MM.1S (cell line): ENCODE measurements at places on chromosomes 6 and 20.

- no peak for DNase-seq
These were observed 142.8 kb upstream of the PHACTR3 start for GRCh38 chr20:59461526-59461925.

DNA sequence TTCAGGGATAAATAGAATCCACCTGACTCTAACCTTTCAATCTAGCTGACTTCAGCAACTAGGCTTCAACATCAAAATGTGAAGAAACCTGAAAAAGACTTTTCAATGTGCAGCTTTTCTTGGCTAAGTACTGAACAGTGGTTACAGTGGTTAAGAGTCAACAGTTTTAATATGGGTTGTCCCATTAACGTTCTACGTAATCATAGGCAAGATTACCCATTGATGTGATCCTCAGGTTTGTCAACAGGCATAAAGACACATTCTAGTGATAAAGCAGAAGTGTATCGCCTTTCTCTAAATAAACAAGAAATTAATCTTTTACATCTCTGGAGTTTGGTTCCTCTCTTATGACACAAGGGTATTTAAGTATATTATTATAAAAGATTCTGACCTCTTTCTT is 154.1 kb upstream of the RUNX2 start:
- DNase-seq: no peak

GRCh38 chr20:821731-822065 is 11.8 kb upstream of the FAM110A start:
- no peak for DNase-seq

- DNase-seq: no peak
These were observed 141.6 kb upstream of the SHLD1 start for GRCh38 chr20:5608442-5609161.

- DNase-seq: no peak
These were observed 220.3 kb upstream of the THEMIS start for GRCh38 chr6:128121190-128121589.

- peak; percentile 72 for DNase-seq
These were observed 132.8 kb downstream of the CDK19 start for GRCh38 chr6:110682460-110682853.

- DNase-seq: no peak
These were observed 38.8 kb downstream of the ATG5 start for GRCh38 chr6:106286746-106287145.

- no peak for DNase-seq
These were observed 1.8 kb downstream of the RIPOR2 start for GRCh38 chr6:24933868-24934401.

DNA sequence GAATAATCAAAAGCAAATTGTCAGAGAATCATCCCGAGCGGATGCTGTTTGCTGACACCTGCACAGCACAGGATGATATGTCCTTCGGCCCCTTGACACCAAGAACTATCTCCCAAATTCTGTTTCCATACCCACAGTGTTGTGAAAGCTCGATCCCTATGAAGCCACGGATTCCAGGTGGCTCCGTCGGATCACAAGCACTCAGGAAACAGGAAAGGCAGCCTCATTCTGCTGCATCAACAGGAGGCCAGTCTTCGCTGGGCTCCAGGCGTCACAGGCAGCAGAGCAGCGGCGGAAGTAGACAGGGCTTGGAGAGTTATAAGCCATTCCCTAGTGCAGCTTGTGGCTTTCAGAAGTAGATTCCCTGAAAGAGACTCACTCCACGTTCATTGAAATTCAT is 342.3 kb downstream of the C6orf118 start:
- no peak for DNase-seq

GRCh38 chr6:26526928-26527327 is 11.2 kb upstream of the HMGN4 start:
- no peak for DNase-seq

- DNase-seq: no peak
These were observed 573.3 kb downstream of the PKHD1 start for GRCh38 chr6:51513891-51514747.

DNA sequence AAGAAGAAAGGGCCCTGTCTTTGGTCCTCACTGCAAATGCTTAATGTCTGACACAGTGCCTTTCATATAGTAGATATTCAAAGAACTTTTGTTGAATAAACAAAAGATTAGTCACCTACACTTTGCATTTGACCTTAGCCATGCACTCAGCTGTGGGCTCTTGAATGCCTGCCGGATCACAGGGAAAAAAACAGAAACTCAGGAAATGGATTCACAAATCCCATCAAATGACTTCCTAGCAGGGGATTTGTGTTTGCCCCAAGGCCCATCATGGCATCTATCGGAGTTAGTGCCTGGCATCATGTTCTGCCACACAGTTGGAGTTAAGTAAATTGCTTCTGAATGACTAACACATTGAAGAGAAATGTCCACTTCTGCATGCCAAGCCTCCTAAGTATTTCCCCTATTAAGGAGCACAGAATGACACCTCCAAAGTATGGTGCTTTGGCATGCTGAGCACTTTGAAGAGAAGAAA is 72.3 kb upstream of the DST start:
- DNase-seq: no peak

GRCh38 chr6:137291441-137291840 is 72.3 kb upstream of the IFNGR1 start:
- DNase-seq: no peak

- DNase-seq: no peak
These were observed 937.4 kb upstream of the GJE1 start for GRCh38 chr6:141195251-141195832.

GRCh38 chr20:56859801-56860261 is 230.7 kb downstream of the TFAP2C start:
- no peak for DNase-seq

- no peak for DNase-seq
These were observed 57.6 kb downstream of the SLC22A2 start for GRCh38 chr6:160201061-160201460.

DNA sequence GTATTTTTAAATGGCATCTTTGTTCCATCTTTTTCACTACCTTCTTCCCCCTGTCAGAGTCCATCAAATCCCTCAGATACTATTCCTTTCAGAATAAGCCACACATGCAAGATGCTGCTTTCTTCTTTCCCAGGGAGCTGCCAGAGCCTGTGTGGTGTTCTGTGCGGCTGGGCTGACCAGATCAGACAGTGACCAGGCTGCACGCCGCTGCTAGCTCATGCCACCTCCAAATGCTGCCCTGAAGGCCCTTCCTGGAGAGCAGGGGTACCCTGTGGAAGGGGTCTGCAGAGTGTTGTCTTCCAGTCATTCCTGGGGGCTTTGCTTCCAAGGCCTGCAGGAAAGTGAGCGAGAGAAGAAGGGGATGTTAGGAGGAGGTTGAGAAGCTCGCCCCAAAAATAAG is 179.1 kb upstream of the SUPT3H start:
- DNase-seq: no peak

DNA sequence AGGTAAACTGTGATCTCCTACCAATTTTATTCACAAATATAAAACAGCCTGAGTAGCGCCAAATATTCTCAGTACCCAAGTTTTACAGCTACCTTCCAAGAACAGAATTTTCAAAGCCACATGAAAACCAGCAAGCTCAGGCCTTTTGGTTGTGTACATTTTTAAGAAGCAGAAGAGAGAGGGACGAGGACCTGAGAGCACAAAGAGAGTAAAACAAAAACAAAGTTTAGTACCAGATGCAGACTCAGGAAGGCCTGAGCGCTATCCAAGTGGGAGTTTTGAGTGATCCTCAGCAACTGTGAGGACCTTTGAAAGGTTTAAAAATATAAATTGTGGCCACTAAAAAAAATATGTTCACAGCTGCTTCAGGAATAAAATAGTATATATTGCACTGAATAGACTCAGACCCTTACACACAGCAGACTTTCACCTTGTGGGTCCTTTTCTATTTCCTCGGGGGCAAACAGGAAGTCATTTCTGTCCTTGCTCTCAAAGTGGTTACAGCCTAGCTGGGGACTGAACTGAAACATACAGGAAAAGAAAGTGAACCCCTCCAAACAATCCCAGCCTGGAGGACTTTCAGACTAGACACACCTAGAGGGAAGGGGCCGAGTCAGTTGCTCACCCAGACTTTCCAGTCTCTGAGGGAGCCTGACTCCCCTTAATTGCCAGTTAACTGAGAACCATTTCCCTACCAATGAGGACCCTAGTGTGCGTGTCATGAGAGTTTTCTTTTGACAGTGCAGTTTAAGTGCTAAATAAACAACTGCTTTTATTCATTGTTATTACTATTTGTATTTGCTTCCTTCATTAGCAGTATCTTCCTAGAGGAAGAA is 48.5 kb upstream of the NT5E start:
- DNase-seq: no peak

DNA sequence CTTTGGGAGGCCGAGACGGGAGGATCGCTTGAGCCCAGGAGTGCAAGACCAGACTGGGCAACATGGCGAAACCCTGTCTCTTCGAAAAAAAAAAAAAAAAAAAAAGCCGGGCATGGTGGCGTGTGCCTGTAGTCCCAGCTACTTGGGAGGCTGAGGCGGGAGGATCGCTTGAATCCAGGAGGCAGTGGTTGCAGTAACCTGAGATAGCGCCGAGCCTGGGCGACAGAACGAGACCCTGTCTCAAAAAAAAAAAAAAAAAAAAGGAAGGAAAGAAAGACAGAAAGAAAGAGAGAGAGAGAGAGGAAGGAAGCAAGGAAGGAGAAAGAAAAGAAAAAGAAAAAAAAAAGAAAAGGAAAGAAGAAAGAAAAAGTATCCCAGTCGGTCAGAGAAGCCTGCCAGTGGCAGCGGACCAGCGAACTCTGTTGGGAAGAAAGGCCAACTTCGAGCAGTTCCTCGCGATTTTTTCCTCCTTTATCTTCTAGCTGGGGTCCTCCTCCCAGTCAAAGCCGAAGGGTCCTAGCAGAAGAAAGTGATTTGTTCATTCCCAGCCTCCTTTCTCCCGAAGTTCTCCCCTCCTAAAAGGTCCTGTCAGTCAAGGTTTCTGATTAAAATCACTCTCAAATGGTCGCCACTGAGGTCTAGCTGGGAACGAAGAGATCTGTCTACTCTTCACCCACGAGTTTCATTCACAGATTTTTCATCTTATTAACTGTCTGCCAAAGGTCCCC is 2.4 kb upstream of the SYCP2L start:
- no peak for DNase-seq

DNA sequence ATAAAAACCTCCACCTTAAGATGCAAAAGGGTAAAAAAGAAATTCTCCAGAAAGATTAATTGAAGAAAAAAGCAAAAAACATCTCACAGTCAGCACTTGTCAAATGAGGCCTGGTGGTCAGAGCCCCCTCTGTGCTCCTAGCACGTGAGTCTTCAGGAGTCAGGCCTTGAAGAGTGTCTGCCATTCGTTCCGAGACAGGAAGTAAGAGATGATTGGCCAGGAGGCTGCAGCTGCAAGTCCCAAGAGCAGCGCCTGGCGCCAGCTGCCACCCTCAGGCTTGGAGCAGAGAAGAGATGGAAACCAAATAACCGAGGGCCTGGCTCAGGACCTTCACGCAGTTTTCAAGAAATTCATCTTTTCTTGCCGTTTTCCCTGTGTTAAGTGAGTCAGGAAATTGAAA is 65.0 kb downstream of the FAM120B start:
- no peak for DNase-seq

DNA sequence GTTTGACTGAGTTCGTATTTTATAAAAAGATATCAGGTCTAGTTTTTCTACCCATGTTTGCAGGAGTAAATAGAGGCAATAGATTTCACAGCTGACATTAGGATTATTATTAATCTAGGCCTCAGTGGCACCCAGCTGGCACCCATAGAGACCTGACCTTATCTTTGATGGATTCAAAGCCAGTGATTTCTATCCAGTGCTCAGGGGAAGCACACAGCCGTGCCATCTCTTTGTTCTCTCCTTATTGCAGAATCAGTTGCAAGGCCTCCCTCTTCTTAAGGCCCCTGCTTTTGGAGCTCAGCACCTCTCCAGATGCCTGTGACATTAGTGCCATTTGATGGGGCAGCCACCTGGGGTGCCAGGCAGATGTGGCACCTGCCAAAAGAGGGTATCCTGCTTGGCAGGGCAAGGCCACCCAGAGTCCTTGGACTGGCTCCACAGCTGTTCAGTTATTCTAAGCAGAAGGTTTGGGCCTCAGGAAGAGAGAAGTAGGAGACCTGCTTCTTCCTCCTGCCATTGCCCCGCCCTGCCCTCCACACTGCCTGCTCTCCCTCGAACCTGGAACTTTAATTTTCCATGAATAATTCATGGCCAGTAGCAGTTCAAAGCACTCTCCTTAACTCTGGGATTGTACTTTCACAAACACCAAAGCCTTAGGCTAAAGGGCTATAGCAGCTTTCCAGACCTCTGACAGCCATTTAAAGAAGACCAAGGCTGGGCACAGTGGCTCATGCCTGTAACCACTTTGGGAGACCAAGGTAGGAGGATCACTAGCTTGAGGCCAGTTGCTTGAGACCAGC is 206.3 kb downstream of the ZDHHC14 start:
- no peak for DNase-seq

DNA sequence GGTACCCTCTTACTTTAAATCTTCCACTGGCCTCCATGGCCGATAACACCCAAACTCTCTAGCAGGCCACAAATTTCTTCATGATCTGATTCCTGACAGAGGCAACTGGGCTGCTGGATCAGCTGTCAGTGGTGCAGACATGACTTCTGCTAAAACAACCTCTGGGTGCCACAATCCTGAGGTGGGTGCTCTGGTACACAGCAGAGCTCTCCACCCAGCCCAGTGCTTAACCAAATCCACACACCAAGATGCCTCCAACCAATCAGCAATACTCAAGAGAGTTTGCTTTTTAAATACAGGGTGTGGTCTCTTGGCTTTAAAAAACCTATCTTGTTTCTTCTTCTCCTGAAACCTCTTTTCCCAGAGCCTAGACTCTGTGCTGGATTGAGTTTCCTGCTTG is 126.6 kb upstream of the SPACA1 start:
- DNase-seq: no peak

GRCh38 chr20:56257604-56258003 is 9.1 kb downstream of the MC3R start:
- no peak for DNase-seq

- DNase-seq: no peak
These were observed 12.7 kb downstream of the CST8 start for GRCh38 chr20:23503649-23504048.

DNA sequence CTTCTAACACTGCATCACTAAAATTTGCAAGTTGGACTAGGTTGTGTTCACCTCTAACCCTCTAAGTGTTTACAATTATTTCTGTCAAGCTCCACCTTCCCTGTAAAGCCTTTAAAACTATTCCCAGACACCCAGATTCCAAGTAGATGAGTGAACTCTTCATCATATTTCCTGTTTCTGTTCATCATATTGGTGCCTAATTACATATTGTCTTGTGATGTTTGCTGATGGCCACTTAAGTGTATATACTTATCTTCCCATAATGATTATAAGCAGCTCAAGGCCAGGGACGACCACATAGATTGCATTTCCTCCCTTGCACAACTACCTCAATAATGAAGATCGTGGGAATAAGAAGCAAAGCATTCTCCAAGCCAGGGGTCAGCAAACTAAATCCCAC is 16.8 kb downstream of the TNFRSF21 start:
- no peak for DNase-seq

- peak; percentile 36 for DNase-seq
These were observed 11.8 kb downstream of the TMEM14B start for GRCh38 chr6:10759312-10759839.

GRCh38 chr20:10466325-10466724 is 31.2 kb downstream of the SLX4IP start:
- DNase-seq: no peak

DNA sequence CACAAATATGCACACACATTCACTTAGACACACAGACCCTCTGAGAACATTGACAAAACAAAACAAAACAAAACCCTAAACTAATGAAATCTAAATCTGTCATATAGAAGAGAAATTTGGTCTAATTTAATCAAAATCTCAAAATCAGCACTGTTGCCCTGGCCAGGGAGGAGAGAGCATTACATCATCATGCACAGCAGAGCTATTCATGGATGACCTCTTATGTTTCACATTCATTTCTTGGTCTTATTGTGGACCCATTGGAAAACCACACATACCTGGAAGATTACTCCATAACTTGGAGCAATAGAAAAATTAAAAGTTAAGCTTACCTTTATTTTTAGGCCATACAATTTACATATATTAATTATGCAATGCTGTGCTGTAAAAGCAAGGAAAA is 1223.6 kb upstream of the GJE1 start:
- DNase-seq: no peak
